ENCODE measurements at places on chromosomes 1 and 21.

DNA sequence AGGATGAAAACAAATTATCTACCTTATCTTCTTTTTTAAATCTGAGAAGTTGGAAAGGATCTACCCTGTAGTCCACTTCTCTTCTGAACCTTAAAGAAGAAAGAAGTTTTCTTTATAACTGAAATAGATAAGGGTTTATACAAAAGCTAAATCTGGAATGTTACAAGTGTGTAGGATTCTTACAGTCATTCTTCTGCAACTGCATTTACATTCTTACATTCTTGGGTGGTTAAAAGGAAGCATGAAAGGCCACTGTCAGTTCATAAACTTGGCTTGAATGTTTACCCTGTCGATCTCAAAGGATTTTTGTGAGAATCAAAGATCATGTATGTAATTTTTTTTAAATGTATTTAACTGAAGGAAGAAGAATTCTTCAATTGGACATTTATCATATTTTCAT lies 142.1 kb upstream of the BRINP3 start:
- no peak for DNase-seq

DNA sequence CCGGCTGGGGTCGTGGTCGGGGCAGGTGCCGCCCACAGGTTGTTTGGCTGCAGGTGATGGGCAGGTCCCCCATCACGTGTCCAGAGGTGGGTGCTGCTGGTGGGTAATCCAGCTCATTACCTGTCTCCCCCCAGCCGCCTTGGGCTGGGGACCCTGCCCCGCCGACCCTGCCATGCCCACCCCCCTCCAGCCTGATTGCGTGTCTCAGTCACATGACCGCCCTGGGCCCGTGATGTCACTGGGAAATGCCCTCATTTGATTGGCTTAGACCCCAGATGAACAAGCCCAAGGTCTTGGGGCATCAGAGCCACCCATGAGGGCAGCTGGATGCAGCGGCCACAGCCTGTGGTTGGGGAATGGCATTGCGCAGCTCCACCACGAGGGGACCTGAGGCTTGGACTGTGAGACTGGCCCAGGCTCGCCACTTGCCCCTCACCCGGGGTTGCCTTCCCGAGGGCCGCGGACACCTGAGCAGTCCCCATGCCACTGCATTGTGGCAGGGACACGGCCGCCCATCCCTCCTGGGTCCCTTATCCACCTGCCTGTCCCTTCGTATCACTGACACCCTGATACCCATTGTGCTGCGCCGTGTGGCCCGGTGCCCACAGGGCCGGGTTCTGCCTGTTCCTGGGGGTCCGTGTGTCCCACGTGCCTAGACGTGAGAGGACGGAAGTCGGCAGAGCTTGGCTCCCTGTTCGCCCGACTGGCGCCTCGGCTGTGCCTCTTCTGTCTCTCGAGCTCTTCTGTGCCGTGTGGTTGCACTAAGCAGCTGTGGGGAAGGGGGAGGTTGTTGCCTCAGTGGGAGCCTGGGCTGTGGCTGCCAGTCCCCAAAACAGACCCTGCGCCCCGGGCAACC lies 68.0 kb downstream of the FAAP20 start:
- no peak for DNase-seq

DNA sequence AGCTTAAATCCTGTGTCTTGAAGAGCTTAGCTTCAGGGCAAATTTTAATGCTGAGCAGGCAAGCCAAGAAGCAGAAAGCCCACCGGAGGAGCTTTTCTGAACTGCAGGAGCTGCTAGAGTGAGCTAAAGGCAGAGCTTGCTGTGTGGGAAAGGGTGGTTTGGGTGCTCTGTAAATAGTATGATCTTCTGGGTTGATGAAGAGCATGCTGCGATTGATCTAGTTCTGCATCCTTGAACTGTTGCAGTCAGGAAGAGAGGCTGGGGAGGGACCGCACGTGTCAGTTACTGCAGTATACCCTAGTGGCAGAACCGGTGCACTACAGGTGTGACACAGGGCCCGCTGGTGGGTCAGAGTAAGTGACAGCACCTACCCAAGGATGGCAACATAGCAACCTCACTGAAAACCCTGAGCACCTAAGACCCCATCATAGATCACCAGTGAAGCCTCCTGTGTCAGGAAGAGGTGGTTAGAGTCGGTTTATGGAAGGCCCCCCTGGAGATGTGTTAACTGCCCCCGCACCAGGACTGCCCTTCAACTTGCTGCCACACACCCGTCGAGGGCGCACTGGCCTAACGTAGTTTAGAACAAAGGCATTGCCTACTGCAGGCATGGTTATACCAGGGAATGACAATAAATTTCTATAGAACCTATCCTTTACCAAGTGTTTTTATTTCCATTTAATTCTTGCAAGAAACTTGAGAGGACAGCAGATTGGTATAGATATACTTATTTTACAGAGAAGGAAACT lies 146.0 kb upstream of the KIAA0040 start:
- peak; percentile 12 for DNase-seq

GRCh38 chr1:153633161-153633753 lies 609 bp upstream of the CHTOP start:
- no peak for DNase-seq

DNA sequence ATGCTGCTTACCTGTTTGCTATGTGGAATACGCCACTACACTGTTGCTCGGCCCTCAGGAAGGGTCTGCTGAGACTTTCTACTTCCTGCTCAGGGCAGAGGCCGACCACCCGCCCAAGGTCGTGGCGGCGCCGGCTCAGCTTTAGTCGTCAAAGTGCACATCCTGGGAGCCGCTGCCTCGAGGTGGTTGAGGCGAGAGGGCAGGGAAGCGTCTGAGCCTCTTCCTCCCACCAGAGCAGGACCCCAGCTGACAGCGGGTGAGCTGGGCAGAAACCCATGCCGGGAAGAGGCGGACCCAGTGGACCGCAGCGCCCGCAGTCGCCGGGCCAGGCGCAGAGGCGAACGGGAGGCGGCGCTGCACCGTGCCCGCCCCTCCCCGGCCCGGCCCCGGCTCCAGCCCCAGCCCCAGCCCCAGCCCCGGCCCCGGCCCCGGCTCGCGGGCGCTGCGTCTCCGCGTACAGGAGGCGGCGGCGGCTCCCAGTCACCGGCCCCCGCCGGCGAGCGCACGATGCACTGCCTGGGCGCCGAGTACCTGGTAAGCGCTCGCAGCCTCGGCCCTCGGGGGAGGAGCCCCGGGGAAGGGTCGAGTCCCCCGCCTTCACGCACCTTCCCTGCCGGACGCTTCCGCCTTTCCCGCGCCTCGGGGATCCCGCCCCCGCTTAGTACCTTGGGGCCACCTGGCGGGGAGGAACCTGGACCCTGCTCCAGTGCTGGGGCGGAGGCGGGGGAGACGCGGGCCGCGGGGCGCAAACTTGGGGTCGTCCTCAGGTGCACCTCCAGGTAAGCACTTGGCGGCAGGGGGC lies at the start of gene SLC44A3:
Gene SLC44A3, plus strand, starts transcription at position 413 of the 802 bp plus-strand sequence. Its CDS starts 95 bp downstream, at position 508.
- no peak for DNase-seq
